ENCODE measurements at places on chromosomes 2 and 18. TPM values are rescaled to one million over a fixed set of nuclear protein-coding genes. Genes with fewer than 3 reads are reported as not detected.

GRCh38 chr2:42853549-42854206 is 61.3 kb upstream of the HAAO start:
- DNase-seq: no peak

DNA sequence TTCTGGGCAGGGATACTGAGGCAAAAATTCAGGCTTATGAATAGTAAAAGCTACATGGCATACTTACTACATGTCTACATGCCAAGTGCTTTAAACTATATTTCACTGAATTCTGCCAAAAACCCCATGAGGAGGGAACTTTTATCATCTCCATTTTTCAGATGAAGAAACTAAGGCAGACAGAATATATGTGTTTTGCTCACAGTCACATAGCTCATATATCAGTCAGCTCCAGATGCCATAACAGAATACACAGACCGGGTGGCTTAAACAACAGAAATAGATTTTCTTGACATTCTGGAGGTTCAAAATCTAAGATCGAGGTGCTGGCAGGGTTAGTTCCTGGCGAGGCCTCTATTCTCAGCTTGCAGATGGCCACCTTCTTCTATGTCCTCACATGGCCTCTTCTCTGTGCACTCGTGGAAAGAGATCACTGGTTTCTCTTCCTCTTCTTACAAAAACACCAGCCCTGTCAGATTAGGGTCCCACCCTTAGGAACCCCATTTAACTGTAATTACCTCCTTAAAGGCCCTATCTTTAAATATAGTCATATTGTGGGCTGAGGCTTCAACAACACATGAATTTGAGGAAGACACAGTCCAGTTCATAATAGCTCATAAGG is 27.1 kb upstream of the CREB1 start:
- DNase-seq: no peak

- DNase-seq: no peak
Observed at GRCh38 chr2:17869128-17869527, 9.3 kb upstream of the KCNS3 start.

DNA sequence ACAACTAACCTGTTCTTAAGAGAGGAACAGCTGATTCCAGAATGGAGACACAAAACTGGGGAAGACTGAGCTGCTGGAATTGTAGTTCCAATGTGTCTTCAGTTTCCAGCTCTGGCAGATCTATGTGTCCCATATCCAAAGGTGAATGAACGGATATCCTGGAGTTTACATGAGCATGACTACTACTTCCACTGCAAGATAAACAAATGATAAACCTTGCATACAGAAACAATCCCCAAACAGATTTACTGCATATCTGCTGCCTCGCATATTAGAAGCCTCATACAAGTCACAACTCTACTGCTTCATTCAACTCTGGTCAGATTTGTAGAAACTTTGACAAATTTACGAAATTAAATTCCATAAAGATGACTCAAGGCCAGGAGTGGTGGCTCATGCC is 15.0 kb downstream of the RTTN start:
- no peak for DNase-seq

DNA sequence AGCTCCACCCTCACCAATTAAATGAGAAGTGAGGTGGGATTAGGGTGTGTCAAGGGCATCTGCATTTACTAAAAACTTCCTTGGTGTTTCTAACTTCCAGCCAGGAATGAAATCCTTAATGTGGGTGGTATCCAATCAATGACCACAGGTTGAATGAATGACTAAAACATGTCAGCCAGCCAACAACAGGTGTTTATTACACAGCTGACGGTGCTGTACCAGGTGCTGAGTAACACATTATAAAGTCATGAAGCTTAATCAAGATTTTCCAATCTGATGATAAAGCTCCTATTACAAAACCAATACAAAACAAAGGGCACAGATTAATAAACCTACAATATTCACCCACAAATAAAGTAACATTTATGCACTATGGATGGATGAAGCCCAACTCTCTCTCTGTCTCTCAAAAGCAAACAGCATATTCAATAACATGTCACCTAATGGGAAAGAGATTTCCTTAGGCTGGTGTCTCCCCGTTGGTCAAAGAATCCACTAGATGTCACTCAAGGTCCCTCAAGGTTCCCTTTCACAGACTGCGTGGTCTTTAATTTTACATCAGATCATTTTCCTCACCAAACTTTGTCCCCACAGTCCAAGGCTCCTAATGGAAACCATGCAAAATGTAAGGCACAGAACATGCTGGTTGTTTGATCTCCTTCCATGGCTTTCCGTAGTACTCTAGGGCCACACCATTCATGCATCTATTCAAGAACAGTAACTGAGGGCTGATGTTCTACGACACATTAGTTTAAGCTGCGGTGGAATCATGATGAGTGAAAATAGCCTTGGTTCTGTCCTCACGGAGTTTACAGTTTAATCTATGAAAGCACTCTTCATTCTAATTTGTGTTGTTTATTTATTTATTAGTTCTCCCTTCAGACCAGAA is 6.4 kb upstream of the PTPN4 start:
- DNase-seq: no peak

- DNase-seq: no peak
Observed at GRCh38 chr2:30865243-30865642, 58.0 kb upstream of the CAPN13 start.

DNA sequence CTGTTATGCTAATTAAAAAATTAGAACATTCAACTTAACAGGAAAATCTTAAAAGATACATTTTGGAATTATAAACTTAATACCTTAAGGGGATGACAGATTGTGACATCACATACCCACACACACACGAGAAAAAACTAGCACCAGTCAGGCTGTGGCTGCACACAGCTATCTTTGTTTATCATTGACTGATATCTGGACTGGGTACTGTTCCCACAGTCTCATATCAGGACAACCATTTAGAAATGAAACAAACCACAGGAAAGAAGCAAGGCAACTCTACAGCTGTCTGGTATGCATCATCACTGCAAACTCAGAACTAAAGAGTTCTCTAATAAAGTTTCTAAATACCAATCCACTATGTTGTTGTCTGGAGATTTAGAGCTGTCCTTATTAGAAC is 210.9 kb upstream of the SMAD7 start:
- DNase-seq: no peak

GRCh38 chr2:222494104-222494739 is 69.9 kb downstream of the SGPP2 start:
- DNase-seq: no peak

DNA sequence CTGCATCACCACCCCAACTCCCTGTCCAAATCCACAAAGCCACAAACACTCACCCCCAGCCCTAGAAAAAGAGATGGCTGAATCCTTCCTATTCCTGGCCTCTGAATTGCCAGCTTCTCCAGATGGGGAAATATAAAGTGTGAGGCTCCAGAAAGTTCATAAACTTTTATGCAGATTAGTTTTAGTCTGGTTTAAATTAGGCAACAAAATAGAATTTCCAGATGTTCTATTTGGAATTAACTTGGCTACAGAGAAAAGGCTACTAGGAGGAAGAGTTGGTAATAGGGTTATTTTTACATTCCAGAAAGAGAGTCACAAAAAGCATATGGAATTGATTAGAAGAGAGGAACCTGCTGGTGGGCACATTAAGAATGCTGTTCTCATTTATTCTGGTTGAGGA is 56.0 kb downstream of the EN1 start:
- DNase-seq: no peak

DNA sequence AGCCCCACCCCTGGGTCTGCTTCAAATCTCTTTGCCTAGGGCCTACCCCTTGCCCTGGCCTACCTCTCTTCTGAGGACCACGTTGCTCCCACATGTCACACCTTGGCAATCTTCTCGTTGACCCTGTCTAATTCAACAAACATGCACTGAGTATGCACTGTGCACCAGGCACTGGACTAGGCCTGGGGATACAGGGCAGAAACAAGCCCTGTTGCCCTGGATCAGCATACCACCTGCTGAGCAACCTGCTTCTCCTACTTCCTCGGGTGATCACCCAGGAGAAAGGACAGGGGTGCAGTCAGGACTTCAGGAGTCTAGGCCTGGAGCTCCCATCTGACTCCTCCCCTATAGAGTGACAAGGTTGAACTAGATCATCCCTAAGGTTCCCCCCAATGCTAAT is 9.7 kb downstream of the WNT10A start:
- DNase-seq: no peak

DNA sequence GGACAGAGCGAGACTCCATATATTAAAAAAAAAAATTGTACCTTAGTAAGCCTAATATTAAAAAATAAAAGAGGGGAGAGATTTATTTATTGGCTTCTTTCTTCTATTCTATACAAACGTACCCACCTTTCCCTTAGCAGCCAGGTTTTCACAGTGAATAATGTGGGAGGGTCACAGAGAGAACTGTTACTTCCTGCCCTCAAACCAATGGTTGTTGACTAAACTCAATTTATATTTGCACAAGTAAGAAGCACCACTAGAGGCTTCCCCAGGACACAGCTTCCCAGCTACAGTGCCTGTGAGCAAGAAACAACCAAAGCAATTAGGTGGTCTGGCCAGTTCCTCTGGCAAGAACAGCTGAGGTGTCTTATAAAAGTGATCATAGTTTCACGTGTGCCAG is 28.9 kb upstream of the GALR1 start:
- no peak for DNase-seq

- no peak for DNase-seq
Observed at GRCh38 chr18:36187193-36187825, at the start of gene MOCOS. TSS of gene MOCOS (plus strand) at chr18:36187497. CDS start at chr18:36187540, 43 bp downstream.

GRCh38 chr2:12620759-12621158 is 96.0 kb upstream of the TRIB2 start:
- no peak for DNase-seq

- DNase-seq: no peak
Observed at GRCh38 chr2:36733215-36733614, 36.7 kb downstream of the VIT start.

DNA sequence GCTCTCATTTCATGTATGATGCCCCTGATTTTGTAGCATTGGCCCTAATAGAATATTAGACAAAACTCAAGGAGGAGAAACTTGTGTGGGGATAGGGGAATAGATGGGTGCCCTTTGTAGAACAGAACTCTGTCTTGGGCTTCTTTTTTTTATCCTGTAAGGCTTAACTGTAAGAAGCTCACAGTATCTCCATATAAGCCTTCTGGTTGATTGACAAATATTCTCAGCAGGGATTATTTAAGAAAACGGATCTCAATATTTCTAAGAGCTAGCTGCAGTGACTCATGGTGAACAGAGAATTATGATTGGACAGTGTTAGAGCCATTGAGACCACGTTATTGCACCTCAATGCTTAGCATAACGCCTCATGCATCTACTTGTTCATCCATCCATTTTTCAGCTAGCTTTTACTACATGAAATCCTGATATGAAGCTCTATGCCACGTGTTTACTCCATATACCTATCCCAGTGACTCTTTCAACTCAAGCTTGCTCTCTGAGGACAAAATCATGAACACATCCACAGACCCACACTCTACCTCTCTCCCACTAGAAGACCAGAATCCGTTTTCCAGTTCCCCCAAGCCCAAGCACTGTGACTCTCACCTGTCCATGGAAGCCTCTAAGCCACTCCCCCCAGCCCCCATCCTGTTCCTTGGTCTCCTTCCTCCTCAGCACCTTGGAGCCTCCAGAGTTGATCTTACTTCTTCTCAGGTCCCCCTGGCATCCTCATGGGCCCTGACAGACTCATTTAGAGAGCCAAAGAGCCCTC is 99.2 kb downstream of the BCL2L11 start:
- DNase-seq: no peak

- DNase-seq: no peak
Observed at GRCh38 chr18:66599190-66599589, 4.7 kb downstream of the CDH19 start.

DNA sequence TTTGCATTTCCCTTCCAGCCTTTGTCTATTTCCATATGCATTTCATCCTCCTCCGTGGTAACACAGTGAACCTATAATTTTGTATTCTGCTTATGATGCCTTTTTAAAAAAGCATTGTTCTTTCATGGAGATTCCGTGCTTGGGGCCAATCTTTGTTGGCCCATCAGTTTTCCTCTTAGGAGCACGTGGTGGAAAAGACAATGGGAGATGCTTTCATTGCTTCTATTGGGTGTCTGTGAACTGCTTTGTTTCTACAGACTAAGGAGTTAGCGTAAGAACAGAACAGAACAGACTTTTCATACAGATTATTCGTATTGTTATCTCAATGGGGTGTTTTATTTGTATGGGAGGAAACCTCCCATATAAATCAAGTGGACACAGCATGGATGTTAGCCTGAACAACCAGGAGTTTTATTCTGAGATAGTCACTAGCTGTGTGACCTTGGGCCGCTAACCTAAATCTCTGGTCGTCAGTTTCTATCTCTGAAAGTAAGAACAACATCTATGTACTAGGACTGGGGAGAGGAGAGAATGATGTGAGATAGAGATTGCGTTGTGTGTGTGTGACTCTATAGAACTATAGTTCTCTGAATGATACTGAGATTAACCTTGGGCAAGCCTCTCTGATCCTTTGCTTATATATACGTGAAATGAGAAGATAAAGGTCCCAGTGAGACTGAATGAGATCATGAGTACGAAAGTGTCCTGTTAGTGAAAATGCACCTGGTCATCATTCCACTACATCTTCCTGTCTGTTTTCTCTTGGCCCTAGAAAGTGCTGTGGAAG is 22.9 kb upstream of the YWHAQ start:
- no peak for DNase-seq

GRCh38 chr2:226077031-226077430 is 677.5 kb downstream of the NYAP2 start:
- no peak for DNase-seq

DNA sequence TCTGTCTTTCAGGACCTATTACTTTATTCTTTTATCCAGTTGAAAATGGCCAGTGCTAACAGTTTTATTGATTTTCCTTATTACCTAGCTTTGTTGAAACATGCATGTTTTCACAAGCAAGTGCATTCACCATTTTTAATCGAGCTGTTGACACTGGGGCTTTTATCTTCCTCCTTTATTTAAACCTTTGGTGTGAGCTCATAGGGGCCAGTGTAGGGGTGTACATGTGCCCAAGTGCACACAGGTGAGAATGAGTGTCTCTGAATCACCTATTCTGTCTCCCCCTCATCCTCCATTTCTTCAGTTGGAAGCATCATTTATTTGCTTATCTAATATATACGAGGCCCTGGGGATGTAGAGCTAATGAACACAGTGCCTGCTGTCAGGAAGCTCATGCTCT is 199.1 kb downstream of the PRKCE start:
- no peak for DNase-seq

GRCh38 chr2:47437287-47437686 is 34.3 kb downstream of the MSH2 start:
- DNase-seq: no peak

- DNase-seq: no peak
Observed at GRCh38 chr2:34241905-34242762, 643.0 kb upstream of the FAM98A start.

The IL1R2 gene
- not detected for total RNA-seq

The TMEM200C gene
- total RNA-seq: 5.8 TPM

The SPHKAP gene
- not detected for total RNA-seq

The SERPINB11 gene
- not detected for total RNA-seq

The TBC1D8 gene
- total RNA-seq: 7.3 TPM

The IFIH1 gene
- 4.2 TPM for total RNA-seq

The UPP2 gene
- total RNA-seq: 0.60 TPM

The EPHA4 gene
- total RNA-seq: 6.8 TPM

The TMEM237 gene
- total RNA-seq: 29.7 TPM

The FAM124B gene
- not detected for total RNA-seq

Data from chondrocyte (in vitro differentiated cells).